DMS153 (cell line): ENCODE measurements at places on chromosomes 12 and 14.

DNA sequence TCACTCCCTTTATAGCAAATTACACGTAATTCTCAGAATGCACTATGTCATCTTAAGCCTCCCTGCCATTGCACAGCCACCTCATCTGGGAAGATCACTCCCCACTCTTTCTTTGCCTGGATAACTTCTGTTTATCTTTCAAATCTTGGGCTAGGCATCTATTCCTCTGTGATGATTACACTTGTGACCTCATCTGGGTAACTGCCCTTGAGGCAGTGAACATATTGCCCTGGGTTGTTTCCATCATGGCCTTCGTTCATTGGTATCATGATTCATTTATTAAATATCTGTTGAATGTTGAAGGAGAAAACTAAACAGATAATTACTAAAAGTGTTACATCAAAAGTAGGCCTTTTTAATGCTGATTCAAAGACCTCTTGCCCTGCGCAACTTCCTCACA, 26.2 kb upstream of the PDE3A start:
- no peak for DNase-seq

DNA sequence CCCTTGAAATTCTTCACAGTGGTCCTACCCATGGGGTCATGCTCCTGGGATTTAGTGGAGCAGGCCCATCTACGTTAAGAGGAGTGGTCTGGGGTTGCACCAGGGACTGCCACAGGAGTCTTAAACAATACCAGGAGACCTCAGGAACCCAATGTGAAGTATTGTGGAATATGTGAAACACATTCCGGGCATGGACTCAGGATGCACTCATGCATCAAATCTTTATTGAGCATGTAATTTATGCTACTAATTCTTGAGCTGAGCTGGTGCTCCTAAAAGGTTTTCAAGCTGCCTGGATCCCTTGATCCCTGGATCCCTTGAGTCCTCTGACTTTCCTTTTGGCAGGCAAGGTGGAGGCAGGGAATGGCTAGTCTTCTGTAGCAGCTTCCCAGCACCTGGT, 8.8 kb downstream of the SERPINA10 start:
- DNase-seq, result no peak

GRCh38 chr14:80587096-80587724, 354.3 kb downstream of the CEP128 start:
- DNase-seq, result no peak

DNA sequence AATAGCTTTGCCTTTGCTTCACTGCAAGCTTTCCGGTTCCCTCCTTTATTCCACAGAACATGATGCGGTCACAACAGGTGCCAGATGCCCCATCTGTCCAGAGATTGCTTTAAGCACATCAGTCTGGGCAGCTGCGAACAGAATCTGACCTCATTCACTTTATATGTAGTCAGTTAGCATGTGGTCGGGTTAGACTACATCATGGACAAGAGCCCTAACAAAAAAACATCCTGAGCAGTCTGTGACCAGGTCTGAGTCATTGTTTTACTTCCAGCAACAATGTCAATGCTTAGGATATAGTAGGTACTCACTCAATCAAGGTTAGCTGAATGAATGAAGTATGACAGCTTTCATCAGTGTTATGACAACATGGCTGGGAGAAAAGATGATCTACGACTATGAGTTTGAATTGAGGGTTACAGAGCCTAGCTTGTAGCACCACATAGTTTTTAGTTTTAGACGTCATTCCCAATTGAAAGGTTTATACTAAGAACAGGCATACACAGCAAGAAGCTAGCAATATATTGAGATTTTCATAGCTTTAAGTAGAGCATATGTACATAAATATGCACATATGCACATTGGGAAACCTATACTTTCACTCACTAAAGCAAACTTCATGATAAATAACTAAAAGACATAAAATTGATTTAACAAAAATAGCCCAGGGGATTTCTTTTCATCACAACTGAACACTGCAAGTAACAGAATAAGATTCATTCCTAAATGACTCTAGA, 64.2 kb upstream of the TMCC3 start:
- no peak for DNase-seq

DNA sequence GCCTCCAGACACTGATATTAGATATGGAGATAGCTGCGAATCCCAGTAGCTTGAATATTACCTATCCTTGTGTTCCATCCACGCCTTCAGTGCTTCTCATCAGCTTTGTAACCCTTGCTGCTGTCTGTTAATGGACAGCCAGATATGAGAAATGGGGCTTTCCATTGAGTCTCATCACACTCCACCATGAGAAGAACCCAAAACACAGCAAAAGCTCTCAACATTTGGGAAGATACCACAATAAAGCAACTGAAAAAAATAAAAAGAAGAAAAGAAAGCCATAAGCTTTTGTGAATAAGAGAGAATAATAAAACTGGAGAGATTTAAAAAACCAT, 225.4 kb downstream of the GALC start:
- no peak for DNase-seq

- DNase-seq, result peak; percentile 62
Observed at GRCh38 chr14:60561845-60562746, 53.1 kb downstream of the SIX6 start.

GRCh38 chr14:57883061-57883460, 17.2 kb upstream of the SLC35F4 start:
- DNase-seq, result no peak

GRCh38 chr14:69363964-69364363, 34.1 kb downstream of the ERH start:
- no peak for DNase-seq

DNA sequence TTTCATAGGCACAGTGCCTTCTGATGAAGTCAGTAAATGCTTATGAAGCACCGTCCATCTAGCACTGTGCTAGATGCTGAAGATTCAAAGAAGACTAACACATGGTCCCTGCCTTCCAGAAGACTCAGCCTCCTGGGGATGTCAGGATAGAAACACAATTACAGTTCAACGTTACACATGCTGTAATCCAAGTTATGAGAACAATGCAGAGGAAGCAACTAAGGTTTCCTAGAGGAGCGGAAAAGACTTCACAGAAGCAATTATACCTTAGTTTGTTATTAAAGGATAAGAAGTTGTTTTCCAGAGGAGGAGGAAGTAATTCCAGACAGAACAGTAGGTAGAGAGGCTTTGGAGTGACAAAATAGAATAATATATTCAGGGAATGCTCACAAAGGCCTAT, 66.9 kb upstream of the FGD4 start:
- DNase-seq, result no peak

GRCh38 chr14:100472491-100472890, 114.7 kb downstream of the BEGAIN start:
- no peak for DNase-seq

- DNase-seq, result no peak
Observed at GRCh38 chr12:60101715-60102114, 505.9 kb downstream of the SLC16A7 start.

- DNase-seq, result peak; percentile 6
Observed at GRCh38 chr12:90514325-90514724, 440.7 kb downstream of the CCER1 start.

DNA sequence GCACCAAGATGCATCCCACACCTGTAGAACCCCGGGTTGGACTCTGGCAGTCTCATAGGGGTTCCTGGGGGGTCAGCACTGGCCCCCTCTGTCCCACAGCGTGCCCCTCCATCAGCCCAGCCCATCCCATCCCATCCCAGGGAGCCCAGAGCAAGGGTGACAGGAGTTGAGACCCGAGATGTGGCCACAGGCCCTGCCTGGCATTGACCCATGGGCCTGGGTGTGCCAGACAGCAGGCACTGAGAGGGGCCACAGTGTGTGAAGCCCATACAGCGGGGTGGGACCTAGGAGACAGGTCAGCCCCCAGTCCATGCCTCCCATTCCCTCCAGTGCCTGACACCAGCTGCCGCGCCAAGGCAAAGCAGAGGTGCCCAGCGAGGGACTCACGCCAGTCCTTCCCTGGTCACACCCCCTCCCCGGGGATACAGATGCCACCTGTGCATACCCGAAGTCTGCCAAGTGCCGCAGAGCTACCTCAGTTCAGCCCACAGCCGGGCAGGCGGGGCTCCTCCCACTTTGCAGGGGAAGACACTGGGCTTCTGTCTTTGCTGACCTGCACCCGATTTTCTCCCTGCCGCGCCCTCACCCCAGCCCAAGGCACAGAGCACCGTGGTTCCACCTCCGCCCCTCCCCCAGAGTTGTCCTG, 50.4 kb downstream of the CYP46A1 start:
- no peak for DNase-seq

DNA sequence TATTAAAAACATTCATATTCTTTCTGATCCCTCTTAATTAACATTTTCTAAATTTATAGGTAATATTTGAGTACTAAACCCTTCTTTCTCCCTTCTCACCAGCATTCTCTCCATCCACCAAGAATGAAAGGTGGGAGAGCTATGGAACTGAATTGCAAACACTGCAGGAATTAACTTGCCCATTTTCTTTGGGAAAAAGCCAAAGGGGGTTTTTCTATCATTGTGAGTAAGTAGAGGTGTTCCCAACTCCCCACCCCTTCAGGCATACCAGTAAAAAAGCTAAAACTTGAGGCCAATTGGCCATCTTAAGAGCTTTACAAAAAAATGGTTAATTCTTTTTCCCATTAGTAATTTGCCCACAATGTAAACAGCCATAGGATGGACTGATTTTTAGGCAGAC, 23.7 kb downstream of the PCNX1 start:
- DNase-seq, result no peak

DNA sequence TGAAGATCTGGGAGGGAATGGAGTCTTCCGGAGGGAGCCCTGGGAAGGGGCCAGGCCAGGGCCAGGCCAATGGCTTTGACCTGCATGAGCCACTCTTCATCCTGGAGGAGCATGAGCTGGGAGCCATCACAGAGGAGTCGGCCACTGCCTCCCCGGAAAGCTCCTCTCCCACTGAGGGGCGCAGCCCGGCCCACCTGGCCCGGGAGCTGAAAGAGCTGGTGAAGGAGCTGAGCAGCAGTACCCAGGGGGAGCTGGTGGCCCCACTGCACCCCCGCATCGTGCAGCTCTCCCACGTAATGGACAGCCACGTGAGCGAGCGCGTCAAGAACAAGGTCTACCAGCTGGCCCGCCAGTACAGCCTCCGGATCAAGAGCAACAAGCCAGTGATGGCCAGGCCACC, 37.7 kb downstream of the PLEKHG3 start:
- DNase-seq, result no peak

DNA sequence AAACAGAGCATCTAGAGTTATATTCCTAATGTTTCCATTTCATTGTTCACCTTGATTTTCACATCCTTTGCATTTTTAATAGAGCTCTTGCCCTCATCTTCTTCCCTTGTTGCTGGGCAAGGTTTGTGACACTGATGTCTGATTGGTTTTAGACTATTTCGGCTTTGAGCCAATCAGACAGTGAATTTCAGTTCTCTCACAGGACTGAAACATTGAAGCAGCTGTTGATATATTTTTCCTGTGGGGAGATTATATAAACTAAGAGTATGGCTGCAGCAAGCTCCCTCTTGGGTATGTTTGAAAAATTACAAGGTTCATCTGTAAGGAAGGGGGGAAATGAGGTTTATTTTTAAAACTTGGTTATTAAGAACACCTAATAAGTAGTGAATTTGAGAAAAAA, 51.2 kb downstream of the ATF7IP start:
- DNase-seq, result no peak

GRCh38 chr12:19185262-19185929, 55.9 kb downstream of the PLEKHA5 start:
- no peak for DNase-seq

- DNase-seq, result no peak
Observed at GRCh38 chr12:65941388-65941787, 117.1 kb downstream of the HMGA2 start.

DNA sequence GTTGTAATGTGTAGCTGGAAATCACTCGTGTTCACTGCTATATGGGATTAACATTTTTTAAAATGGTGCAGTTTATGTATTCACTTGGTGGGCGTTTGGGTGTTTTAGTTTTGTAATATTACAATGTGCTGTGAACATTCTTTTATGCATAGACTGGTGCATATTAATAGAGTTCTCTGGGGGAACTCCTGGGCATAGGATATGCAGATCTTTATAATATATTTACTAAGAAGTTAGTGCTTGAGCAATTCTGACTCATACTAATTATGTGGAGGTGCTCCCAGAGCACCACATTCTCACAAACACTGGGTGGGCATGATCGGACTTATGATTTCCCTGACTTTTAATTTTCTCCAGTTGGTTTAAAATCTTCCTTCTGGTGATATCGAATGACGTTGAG, 342.3 kb downstream of the PDZRN4 start:
- DNase-seq, result no peak

DNA sequence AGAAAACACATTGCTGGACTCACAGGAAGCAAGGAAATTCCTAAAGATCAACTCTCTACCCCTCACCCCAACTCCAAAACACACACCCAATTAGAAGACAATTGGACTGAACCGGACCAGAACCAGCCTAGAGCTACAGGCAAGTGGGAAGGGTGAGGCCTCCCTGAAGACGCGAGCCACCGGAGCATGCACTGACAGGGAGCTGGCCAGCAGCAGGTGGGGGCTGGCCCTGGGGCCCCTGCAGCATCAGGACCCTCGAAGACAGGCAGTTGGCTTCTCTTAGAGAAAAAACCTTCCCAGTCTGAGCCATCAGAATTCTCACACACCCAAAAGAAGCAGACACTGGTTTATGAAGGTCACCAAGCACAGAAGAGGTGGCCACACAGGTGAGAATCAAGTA, 209.5 kb upstream of the DIO3 start:
- no peak for DNase-seq

- no peak for DNase-seq
Observed at GRCh38 chr12:109469517-109469916, 7.6 kb downstream of the KCTD10 start.

GRCh38 chr12:49825360-49825970, 2.7 kb downstream of the NCKAP5L start:
- no peak for DNase-seq

DNA sequence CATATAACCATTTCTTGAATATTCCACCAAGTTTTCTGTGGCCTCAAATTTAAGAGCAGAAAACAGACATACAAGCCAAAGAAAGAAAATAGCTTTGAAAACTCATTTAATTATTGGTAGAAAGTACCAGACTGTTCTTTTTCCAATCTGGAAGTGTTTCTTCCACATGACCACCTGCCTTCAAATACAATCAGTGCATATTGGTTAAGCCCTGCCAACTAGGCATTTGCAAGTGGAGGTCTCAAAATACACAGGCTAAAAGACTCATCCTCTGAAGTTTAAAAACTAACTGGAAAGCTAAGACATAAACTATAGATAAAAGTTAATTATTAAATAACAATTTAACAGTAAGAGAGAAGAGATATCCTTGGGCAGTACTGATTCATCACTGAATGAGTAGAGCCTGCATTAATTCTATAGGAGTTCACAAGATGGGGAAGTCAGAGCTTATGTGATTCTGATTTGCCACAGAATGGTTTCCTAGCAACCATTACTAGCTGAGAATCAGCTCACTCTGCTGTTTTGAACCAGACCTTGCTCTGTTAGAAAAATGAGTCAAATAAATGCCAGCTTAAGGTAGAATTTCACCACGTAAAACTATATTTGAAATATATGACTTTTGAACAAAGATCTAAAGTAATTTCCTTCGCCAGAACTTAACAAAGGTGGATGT, 433.8 kb downstream of the FUT8 start:
- DNase-seq, result peak; percentile 39

GRCh38 chr12:57235017-57235727, 5.7 kb downstream of the SHMT2 start:
- DNase-seq, result peak; percentile 76
